ENCODE measurements at places on chromosomes 16 and 17. TPM values are rescaled to one million over a fixed set of nuclear protein-coding genes. Genes with fewer than 3 reads are reported as not detected.

SOX9 gene
- total RNA-seq, result 16.9 TPM

PPM1E gene
- 0.25 TPM for total RNA-seq

C16orf46 gene
- not detected for total RNA-seq

PRAC2 gene
- not detected for total RNA-seq

OSBPL7 gene
- 5.1 TPM for total RNA-seq

JUP gene
- total RNA-seq, result 17.4 TPM

GRCh38 chr17:41498276-41498675 is 7.1 kb downstream of the KRT13 start:
- DNase-seq, result no peak

- DNase-seq, result peak; percentile 34
Measured at GRCh38 chr17:72474719-72475477, 354.1 kb downstream of the SOX9 start.

DNA sequence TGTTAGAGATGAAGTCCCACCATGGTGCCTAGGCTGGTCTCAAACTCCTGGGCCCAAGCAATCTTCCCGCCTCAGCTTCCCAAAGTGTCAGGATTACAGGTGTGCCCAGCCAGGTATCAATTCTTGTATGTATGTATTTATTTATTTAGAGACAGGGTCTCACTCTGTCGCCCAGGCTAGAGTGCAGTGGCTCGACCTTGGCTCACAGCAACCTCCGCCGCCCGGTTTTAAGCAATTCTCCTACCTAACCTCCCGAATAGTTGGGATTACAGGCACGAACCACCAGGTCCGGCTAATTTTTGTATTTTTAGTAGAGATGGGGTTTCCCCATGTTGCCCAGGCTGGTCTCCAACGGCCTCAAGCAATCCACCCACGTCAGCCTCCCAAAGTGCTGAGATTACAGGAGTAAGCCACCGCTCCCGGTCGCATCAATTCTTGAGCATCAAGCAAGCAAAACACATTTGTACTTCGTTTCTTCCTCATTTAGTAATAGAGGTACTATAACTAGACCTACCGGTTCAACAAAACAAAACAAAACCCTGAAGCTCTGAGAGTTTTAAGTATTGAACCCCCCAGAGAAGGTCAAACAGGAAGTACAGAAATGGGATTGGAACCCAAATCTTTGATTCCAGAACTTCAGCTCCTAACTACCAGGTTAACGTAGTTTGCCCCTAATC is 1.0 kb upstream of the ZNF500 start:
- peak; percentile 56 for DNase-seq

DNA sequence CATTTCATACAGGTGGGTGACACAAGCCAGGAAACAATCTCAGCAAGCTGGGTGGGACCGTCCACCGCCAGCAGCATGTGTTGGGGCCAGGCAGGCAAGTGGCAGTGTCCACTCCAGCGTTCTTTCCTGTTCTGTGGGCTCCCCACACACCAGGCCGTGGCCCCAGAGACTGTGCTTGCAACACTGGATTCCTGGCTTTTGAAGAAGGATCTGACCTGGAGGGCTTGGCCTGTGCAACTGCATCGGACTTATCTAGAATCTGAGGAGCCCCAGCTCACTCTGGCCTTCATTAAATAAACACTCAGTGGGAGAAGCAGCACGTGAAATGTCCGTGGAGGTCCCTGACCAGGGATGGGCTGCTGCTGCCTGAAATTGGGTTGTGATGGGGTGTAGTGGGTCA is 3.2 kb downstream of the KSR1 start:
- no peak for DNase-seq

- DNase-seq, result no peak
Measured at GRCh38 chr17:81995463-81996231, 18.2 kb downstream of the ASPSCR1 start.

- no peak for DNase-seq
Measured at GRCh38 chr16:2713985-2714774, 5.8 kb downstream of the PRSS27 start.

- peak; percentile 40 for DNase-seq
Measured at GRCh38 chr17:12316021-12316420, 295.3 kb downstream of the MAP2K4 start.

DNA sequence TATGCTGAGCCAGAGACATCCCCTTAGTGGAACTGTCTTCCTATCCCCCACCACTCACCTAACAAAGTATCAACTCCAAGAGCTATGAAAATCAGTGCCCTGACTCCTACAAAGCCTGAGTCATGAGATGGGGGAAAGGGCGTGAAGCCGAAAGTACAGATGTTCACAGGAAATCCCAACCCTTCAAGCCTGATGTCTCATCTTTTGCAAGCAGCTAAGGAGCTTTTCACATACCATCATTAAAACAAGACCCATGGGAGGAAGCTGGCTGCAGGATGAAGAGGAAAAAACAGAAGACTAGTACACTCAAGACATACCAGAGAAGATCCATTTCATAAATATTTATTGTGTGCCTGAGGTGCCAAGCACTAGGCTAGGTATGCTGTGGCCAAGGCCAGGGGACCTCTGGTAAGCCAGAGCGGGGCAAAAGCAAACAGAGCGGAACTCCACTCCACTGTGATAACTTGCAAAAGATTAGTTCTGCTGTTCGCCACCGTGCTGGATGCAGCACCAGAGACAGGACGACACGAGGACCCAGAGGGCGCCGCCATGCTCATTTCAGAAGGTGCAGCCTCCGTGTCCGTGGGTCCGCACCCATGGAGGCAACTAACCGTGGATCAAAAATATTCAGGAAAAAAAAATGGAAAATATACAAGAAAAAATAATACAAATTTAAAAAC is 4.5 kb upstream of the MNT start:
- peak; percentile 86 for DNase-seq

GRCh38 chr16:88170528-88170991 is 212.2 kb upstream of the ZNF469 start:
- DNase-seq, result no peak
